Brain microvascular endothelial cell (primary cell): ENCODE measurements at places on chromosomes 6 and 20.
A peak's percentile ranks its signal among the peaks of the same experiment; 100 is the strongest.

DNA sequence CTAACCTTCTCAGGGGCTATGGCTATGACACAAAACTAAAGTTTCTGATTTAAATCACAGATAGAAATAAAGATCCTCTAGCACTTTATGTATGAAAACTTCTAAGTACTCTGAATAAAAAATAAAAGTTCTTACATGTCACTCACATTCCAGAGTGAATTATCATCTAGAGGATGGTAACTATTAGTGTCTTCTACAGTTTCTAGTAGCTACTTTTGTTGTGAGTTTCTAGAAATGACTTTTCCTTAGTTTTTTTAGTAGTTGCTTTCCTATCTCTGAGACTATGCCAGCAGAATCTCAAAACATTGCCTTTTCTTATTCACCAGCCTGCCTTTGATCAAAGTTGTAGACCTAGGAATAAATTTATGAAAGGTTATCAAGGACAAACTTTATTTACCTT, 10.1 kb downstream of the ZNF318 start:
- no peak for DNase-seq

- no peak for DNase-seq
Measured at GRCh38 chr6:42355416-42355815, 96.3 kb downstream of the TRERF1 start.

DNA sequence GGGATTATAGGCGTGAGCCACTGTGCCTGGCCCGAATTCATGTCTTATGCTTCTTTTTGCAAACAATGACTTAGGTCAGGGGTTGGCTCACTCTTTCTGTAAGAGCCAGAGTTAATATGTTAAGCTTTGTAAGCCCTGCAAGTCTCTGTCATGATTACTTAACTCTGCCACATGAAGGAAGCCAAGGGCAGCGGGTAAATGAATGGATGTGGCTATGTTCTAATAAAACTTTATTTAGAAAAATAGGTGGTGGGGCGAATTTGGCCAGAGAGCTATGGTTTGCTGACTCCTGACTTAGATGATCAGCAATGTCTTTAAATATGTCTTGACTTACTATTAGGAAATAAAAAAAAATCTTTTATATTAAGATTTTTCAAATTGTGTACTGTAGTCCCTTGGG, 114.9 kb upstream of the ZFP64 start:
- DNase-seq, result no peak

GRCh38 chr6:32519118-32519909, 10.8 kb downstream of the HLA-DRB5 start:
- no peak for DNase-seq

DNA sequence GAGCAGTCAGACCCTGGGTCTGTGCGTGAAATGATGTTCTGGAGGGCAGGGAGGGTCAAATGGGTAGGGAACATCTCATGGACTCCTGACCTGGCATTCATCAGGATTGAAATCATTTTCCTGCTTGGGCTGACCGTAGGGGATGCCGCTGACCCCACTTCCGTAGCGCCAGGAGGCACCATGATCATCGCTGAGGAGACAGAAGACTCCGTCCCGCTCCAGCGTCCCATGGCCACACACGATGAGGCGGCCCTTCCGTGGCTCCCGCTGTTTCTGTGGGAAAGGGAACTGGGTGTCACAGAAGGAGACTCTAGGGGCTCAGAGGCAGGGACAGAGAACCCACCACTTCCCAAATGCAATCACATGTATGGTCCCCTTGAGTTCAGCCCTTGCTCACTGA, 2.3 kb downstream of the NEU1 start:
- no peak for DNase-seq

DNA sequence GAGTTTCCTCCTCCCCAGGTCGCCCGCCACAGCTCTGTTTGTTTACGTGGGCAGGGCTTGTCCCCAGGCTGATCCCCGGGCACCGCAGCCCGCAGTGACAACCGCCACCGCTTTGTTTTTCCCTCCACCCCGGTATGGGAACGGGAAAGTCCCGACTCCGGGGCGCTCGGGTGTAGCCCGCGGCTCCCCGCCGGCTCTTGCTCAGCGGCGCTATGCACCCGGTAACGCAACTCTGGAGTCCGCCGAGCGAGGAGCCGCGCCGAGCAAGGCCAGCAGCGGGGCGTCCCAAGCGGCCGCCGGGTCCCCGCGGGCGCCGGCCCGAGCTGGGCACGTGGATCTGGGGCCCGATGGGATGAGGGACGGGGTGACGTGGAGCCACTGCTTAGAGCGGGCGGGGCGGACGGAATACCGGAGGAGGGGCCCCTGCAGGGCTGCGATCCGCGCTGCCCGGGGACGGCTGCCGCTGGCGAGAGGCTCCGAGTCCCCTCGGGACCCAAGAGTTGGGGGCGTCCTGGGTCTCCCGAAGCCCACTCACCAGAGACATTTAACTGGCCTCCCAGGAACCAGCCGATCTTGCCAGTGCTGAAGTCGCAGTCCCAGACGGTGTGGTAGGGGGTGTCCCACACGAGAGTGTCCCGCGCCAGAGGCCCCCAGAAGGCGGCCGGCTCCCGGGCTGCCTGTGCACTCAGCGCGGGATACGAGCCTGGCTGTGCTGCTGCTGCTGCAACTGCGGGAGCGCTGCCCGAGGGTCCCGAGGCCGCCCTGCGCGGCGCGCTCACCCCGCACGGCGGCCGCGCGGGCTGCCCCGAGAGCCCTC, 497 bp downstream of the ACSS1 start:
- DNase-seq, result no peak

GRCh38 chr20:4484379-4484997, 237.2 kb upstream of the PRND start:
- DNase-seq, result no peak

DNA sequence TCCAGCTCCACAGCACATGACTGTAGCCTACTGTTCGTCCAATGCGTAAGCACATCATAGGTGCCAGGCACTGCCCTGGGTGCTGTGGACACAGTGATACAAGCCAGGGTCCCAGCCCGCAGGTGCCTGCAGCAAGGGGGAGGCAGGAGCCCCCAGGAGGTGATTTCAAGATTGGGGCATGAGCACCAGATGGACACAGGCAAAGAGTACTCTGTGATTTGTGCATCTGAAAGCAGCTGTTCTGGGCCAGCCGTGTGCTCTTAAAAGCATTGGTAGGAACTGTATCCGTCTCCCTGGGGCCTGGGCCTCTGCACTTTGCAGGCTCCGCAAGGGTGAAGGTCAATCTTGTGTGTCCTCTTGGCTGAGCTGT, 149.8 kb downstream of the SYCP2 start:
- no peak for DNase-seq

GRCh38 chr20:13493143-13493542, 145.6 kb downstream of the TASP1 start:
- no peak for DNase-seq

DNA sequence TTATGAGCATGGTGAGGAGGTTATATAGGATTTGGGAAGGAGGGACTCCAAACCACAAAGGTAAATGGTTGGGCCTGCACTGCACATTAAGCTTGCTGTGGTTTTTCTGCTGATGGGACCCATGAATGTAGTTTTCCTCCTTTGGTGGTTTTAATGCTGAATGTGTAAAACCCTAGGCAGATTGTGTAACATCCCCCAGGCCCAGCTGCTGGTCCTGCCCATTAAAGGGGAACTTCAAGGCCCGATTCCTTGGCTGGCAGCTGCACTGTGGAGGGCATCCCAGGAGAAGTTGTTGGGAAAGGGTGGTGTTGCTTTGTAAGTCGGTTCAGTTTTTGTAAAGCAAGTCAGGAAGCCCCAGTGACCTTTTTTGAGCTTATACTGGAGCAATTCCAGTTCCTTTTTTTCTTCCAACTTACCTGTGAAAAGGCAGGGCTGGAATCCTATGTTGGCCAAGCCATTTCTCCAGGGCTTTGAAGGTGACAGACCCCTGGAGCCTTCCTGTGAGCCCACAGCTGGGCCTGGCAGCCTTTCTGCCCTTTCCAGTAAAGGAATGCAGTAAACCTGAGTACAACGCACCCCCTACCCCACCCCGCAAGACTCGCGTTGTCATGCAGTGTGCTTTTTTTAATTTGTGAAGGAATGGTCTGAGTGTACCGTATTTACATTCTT, 43.1 kb upstream of the NAA20 start:
- no peak for DNase-seq

DNA sequence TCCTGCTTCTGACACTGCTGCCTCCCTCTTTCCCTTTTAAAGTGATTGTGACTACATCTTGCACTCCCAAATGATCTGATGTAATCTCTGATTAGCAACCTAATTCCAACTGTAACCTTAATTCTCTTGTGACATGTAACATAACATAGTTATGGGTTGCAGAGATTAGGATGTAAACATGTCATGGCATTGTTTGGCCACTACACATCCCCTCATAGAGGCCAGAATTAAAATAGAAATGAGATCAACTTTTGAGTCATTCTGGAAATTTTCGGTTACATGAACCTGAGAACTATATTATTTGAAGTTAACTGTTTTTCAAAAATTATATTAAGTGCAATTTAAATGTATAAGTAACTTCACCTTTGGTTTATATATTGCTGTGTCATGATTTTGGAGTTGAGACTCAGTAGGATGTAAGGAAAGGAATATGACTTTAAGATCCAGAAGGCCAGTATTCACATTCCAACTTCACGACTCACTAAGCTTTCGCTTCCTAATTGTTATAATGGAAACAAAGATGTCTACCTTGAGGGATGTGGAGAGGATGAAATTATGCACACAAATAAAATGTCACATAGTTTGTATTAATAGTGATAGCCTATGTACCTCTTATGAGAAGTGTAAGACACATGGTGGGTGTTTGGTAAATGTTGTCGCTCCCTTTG, 611.9 kb upstream of the MAP3K7 start:
- DNase-seq, result peak; percentile 1

GRCh38 chr6:14743474-14744211, 502.2 kb upstream of the JARID2 start:
- DNase-seq, result peak; percentile 99

DNA sequence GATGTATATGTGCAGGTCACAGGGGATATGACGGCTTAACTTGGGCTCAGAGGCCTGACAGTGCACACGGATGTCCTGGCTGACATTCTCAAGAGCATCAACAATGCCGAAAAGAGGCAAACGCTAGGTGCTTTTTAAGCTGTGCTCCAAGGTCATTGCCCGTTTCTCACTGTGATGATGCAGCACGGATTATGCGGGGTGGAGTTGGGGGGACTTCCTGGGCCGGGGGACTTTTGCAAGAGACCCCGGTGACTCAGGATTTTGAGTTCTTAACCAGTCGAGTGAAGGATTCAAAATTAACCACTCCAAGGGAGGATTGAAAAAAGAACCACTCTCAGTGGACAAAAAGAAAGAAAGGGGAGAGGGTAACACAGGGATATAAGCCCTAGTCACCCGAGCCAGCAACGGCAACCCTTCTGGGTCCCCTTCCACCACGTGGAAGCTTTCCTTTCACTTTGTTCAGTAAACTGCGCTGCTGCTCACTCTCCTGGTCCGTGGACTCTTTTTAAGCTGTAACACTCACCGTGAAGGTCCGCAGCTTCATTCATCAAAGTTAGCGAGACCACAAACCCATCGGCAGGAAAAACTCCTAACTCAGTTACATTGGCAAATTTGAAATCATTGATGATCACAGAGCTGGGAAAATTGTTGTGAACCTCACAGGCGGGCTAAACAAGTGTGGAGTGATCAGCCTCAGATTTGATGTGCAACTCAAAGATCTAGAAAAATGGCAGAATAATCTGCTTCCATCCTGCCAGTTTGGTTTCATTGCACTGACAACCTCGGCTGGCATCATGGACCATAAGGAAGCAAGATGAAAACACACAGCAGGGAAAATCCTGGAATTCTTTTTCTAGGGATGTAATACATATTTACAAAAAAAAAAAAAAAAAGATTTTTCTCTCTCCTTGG, 199.3 kb downstream of the ARID1B start:
- DNase-seq, result no peak

DNA sequence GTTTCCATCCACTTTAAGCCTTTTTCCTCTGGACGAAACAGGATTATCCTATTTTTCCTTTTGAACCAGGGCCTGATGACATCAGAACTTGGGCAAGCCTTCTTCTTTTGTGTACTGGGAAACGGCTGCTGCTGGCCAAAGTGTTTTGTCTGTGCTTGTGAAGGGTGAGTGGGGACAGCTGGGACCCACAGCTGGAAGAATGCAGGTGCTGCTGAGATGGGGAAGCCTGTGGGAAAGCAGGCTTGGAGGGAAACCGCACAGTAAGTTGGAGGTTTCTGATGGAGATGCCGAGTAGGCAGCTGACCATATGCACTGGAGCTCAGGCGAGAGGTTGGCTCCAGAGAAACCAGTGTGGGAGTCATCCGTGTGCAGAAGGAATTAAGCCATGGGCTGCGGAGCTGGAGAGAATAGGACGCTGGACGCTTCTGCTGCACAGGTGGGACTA, 8.5 kb upstream of the PSMG4 start:
- DNase-seq, result no peak

DNA sequence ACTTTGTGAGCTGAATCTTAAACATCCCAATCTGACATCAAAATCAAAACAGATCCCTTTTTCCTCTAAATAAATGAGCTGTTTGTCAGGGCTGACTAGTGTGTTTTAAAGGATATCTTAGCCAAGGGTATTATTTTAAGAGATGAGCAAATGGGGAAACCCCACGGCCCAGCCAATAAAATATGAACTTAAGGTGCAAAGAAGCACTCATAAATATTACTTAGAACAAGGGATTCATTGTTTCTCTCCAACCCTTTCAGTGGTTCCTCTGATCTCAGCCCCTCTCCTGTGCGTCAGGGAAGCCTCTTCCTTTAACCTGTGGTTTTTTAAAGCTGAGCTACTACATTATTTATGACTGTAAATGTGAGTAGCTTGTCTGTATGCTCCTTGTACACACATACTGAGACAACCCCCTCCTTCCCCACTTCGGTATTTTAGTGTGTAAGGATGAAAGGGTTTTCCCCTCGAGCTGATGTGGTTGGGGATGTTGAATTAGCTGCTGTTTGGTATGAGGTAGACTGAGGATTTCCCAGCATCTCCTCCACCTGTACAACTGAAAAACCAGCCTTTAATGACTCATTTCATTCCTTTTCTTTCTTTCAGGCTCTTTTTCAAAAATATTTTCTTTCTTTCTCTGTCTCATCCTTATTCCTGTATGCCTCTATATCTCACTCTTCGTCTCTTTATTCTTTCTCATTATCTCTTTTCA, 6.5 kb downstream of the BMP5 start:
- DNase-seq, result peak; percentile 33

GRCh38 chr20:41475503-41475902, 108.9 kb upstream of the EMILIN3 start:
- no peak for DNase-seq

GRCh38 chr6:112503091-112503596, 156.0 kb downstream of the RFPL4B start:
- no peak for DNase-seq

DNA sequence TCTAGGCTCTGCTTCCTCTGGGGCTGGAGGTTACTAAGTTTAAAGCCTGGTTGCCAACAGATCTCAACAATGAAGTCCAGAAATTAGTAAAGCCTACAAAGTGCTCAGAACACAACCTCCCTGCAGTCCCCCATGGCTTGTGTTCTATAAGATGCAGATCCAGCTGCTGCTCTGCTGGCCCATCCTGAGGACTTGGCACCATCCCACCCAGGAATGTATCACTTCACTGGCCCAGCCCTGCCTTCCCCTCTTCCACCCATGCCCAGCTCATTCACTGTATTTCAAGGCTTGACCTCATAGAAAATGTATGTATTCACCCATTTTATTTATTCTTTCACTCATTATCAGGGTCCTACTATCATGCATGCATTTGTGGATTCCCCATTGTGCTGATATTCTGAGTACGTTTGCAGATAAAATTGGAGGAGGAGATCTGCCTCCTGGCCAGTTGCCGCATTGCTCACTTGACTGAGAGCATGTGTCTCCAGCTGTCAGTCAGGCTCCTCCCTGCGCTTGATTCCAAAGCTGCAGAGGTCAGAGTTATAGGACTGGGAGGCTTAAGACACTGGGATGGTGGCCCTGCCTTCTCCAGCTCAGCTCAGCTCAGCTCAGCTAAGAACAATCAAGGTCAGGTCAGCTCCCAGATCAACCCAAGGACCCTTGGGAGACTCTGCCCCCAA, 104.8 kb downstream of the MAFB start:
- DNase-seq, result no peak
